Smooth muscle cell of the coronary artery (primary cell): ENCODE measurements at places on chromosomes 6 and 20. TPM values are rescaled to one million over a fixed set of nuclear protein-coding genes. Genes with fewer than 3 reads are reported as not detected.

The FAM8A1 gene
- total RNA-seq, result 8.8 and 15.6 TPM in 2 replicates

The MRPL14 gene
- 23.5 and 52.8 TPM in 2 replicates for total RNA-seq

The NINL gene
- total RNA-seq, result 6.0 and 6.7 TPM in 2 replicates

The DPM1 gene
- 27.7 and 54.3 TPM in 2 replicates for total RNA-seq

The PCMTD2 gene
- 33.0 and 41.3 TPM in 2 replicates for total RNA-seq

The LY6G6F gene
- total RNA-seq, result not detected in 2 replicates

The TSHZ2 gene
- total RNA-seq, result under 0.01 and 15.3 TPM in 2 replicates

The ZDHHC14 gene
- total RNA-seq, result 3.4 and 4.1 TPM in 2 replicates

The KIF6 gene
- total RNA-seq, result 0.08 and 1.3 TPM in 2 replicates

The ADTRP gene
- 2.0 and 10.9 TPM in 2 replicates for total RNA-seq

The COL9A3 gene
- total RNA-seq, result 0.30 TPM in 1 of 2 replicates, not detected in the other
